ENCODE measurements at places on chromosomes 12 and 14.
A peak's percentile ranks its signal among the peaks of the same experiment; 100 is the strongest.

GRCh38 chr12:84161296-84161695 is 751.3 kb downstream of the SLC6A15 start:
- no peak for DNase-seq

DNA sequence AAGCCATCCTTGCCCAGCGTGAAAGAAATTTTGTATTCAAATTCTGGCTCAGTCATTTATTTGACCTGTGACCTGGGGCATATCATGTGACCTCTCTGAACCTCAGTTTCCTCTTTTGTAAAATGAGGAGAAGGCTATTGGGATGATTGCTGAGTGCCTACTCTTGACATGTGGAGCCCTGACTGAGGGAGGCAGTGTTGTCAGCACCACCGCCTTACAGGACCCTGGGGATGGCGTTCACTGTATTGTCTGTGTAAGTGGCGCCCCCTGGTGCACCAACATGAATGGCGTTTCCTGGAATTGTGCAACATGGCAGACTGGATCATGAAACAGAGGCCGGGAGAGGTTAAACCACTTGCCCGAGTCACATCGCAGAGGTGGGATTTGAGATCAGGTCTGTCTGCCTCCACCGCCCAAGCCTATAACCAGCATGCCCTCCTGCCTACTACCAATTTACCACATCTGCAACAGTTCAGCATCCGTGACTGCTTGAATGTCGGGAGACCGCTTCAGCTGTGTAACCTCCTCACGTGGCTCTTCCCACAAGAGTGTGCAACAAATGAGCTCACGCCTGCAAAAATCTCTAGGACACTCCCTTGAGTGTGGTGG is 20.1 kb upstream of the CCDC63 start:
- DNase-seq, result peak; percentile 90

- no peak for DNase-seq
These were observed 308.1 kb downstream of the RPAP3 start for GRCh38 chr12:47397664-47398281.

DNA sequence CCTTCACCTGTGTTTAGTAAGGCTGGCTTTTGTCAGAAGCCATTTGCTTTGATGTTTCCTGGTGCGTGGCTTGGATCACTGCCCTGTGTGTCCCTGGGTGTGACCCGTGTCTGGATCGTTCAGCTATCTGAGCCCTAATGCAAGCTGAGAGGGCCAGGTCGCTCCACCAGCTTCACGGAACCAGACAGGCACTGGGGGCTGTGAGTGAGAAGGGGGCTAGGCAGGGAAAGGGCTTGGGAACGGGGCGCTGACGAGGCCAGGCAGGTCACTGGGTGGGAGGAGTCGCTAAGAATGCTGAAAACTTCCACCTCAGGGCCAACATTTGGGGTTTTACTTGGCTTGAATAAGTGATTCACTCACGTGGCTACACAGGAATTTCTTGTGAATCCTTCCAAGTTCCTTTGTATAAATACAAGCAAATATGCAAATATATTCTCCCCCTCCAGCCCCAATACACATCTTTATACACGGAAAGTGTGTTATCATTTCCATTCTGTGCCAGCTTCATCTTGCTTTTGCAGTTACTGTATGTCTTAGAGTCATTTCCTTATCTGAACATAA is 24.2 kb upstream of the MMP17 start:
- no peak for DNase-seq

GRCh38 chr12:120199595-120200306 is 1.2 kb downstream of the RPLP0 start:
- DNase-seq, result no peak

DNA sequence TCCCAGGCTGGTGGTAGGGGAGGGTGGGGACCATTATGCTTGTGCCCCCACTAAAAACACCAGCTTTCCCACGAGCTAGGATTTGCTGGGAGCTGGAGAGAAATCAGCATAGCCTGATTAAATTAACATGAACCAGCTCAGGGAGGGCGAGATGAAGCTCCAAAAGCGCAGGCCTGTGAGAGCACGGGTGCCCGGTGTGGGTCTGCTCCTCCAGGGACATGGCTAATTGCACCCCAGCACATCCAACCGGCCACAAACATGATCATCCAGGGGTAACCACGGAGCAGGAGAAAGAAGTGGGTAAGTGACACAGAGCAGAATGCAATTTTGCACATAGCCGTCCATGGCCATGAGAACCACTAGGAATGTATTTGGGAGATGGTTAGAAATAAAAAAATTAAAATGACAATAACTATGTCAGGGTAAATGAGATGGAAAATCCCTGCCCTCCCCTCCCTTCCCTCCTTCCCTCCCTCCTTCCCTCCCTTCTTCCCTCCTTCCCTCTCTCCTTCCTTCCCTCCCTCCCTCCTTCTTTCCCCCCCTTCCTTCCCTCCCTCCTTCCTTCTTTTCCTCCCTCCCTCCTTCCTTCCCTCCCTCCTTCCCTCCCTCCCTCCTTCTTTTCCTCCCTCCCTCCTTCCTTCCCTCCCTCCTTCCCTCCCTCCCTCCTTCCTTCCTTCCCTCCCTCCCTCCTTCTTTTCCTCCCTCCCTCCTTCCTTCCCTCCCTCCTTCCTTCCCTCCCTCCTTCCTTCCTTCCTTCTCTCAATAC is 26.9 kb downstream of the CLMN start:
- no peak for DNase-seq

DNA sequence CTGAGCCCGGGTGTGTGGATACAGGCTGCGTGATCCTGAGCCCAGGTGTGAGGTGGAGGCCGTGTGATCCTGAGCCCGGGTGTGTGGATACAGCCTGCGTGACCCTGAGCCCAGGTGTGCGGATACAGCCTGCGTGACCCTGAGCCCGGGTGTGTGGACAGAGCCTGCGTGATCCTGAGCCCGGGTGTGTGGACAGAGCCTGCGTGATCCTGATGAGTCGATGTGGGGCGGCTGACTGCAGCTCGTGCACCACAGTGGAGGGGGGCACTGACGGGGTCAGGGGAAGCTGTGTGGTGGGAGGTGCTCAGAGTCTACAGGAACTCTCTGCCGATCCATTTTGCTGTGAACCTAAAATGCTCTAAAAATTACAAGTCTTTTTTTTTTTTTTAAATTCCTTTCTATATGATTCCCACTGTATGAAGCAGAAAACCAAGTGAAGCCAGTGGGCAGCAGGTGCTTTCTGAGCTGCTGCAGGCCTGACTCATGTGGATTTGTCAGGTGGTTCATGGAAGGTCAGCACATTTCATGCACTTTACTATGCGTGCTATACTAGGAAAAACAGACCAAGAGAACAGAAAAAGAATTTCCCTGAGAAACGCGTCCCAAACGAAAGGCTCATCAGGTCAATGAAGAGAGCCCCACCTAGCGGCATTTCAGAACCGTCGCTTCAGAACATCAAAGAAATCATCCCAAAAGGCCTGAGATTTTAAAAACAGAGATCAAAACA is 19.3 kb downstream of the BRF1 start:
- DNase-seq, result peak; percentile 41

DNA sequence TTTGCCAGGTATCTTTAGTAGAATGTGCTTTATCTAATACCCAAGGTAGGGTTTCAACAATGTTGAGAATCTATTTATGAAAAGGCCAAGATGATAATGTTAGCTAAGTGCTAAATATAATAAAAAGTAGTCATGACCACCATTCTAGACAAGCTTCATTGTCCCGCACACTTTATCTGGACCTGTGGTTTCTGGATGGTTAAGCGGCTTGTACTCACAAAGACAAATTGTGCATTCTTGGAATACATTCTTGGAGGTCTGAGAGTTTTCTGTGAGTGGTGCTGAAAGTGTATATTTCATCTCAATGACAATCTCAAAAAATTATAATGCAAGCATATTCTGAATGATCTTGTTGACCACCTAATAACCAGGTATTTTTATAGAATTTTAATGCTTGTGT is 646.9 kb downstream of the DIO2 start:
- DNase-seq, result no peak

- DNase-seq, result peak; percentile 34
These were observed 112.0 kb downstream of the SLC15A5 start for GRCh38 chr12:16165506-16165905.

DNA sequence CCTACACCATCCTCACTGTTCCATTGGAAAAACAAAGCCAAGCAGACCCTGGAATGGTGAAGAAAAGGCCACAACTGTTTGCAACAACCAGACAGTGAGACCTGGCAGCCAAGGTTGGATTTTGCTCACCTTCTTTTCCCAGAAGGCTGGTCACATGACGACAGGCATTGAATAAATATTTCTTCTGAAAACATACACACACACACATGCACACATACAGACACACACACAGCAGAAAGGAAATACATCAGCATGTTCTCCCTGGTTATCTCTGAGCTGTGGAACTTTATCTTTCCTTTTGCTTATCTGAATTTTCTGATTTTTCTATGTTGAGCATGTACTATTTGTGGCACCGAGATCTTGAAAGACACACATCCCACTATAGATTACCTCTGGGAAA is 38.0 kb upstream of the CCDC60 start:
- DNase-seq, result no peak

GRCh38 chr14:99157246-99157645 is 114.8 kb downstream of the BCL11B start:
- DNase-seq, result no peak

GRCh38 chr12:32255588-32255987 is 143.8 kb upstream of the FGD4 start:
- no peak for DNase-seq

- no peak for DNase-seq
These were observed 18.6 kb downstream of the LARP4 start for GRCh38 chr12:50419112-50419909.

GRCh38 chr12:39065455-39065854 is 160.1 kb upstream of the CPNE8 start:
- no peak for DNase-seq

- no peak for DNase-seq
These were observed 213.0 kb downstream of the TRHDE start for GRCh38 chr12:72485017-72485701.

GRCh38 chr12:13165617-13166041 is 30.9 kb upstream of the EMP1 start:
- DNase-seq, result no peak

DNA sequence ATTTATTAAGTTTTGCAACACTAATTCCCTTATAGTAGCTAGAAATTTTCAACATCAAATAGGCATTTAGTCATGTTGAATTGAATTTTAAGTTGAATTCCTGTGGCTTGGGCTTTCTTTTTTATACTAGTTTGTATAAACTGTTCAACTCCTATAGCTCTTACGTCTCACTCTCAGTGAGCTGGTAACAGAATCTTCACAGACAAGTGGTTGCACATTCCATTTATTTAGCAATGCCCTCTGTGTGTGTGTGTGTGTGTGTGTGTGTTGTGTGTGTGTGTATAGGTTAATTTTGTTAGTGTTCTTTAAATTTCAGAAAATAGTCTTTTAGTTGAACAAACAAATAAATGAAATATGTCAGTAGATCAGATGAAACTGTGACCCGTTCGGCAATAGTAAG is 425.0 kb downstream of the NPAS3 start:
- no peak for DNase-seq

DNA sequence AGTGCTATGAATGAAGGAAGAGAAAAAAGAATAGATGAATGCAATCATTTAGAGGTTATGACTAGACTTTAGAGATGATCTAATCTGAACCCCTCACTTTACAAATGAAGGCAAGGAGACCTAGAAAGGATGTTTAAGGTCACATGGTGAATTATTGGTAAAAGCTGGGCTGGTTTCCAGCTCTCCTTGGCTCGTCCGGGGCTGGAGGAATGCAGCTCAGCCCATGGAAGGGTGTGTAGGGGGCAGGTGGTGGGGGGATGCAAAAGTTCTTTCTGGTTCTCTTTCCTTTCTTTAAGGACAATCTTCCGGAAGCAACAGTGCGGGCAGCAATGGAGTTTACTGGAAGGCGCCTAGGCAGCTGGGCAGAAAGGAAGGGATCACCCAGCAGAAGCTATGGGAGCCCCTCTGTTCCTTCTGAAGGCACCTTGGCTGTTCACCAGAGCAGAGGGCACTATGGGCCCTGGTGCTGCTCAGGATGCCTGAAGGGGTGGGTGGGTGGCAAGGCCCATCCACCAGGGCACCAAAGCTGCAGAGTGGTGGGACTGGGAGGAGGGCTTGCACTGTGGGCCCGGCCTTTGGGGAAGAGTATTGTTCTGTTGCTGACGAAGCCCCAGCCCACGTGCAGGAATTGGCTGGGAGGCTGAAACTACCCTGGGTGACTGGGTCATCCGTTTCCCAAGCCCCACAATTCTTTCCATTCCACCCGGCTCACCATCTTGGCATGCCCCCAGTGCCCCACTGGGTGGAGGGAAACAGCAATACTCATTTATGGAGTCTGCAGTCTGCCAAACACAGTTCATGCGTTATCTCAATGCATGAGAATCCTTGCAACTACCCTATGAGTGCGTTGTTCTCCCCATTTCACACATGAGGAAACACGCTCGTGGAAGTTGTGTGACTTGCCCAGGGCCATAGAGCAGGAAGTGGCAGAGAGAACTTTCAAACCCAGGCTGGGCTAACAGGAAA is 78.2 kb downstream of the IRF2BPL start:
- DNase-seq, result no peak

DNA sequence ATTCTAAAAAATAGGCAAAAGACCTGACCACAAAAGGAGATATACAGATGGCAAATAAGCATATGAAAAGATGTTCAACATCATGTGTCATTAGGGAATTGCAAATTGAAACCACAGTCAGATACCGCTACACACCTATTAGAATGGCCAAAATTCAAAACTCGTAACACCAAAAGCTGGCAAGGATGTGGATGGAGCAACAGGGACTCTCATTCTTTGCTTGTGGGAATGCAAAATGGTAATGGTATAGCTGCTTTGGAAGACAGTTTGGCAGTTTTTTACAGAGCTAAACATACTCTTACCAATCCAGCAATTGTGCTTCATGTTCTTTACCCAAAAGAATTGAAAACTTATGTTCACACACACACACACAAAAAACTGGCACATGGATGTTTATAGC is 8.2 kb upstream of the HMGA2 start:
- DNase-seq, result no peak

DNA sequence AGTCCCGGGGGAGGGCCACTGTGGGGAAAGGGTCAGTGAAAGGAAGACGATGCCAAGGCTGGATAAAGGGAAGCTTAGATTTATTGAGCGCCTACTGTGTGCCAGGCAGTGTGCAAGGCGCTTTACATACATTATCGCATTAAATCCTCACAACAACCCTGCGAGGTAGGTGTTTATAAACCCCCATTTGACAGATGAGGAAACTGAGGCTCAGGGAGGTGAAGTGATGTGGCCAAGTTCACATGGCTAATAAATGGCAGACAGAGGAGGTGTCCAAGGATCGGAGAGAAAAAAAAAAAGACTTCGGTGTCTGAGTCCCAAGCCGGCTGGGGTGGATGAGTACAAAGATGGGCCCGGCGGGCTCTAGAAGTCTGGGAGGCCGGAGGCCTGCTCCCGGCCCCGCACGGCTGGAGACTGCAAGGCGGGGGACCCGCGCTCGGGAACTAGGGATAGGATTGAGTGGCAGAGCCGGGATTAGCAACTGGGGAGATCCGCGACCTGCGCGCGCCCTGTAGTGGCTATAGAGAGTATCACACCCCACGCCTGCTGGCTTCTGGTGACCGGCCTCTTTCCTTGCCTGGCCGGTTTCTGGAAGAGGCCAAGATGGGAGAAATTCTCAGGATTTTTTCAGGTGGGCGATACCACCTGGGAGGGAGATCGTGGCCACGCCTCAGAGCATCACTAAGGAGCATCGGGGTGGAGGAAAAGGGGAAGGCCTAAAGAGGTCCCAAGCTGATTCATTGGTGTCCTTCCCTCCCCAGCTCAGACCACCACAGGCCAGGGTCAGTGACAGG is 3.9 kb downstream of the DDN start:
- peak; percentile 87 for DNase-seq

Measured in endothelial cell (in vitro differentiated cells).